Anterior cingulate cortex (tissue), 58 donors: ENCODE measurements at places on chromosomes 4 and X.

GRCh38 chrX:75746891-75747639, 38.0 kb downstream of the MAGEE2 start:
- peak; percentile 0 for DNase-seq

- DNase-seq: peak; percentile 54
These were observed 19.2 kb downstream of the PNMA6E start for GRCh38 chrX:153381684-153382532.

GRCh38 chr4:1739358-1739757, 18.0 kb downstream of the TACC3 start:
- DNase-seq: no peak

- DNase-seq: no peak
These were observed 887.1 kb upstream of the FRG1 start for GRCh38 chr4:189053621-189054020.

DNA sequence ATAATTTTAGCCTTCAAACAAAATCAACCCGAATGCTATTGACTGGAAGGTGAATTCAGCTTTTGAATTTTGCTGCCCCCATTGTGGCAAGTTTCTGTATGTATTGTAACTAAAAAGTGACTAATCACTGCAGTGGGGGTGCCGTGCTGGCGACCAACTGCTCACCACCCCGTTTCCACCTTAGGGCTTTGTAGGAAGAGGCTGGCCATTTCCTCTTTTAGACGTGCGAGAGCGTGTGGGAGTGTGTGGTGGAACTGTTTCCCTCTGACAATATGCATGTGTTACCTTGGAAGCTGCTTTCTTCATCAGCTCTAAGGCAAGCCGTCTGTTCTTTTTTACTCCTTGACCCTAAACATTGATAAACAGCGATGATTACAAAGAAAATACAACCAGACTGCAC, 78.8 kb downstream of the SEL1L3 start:
- no peak for DNase-seq
